ENCODE measurements at places on chromosomes 12 and 14.

GRCh38 chr12:6554168-6555017, 1.4 kb downstream of the IFFO1 start:
- DNase-seq = peak; percentile 72

DNA sequence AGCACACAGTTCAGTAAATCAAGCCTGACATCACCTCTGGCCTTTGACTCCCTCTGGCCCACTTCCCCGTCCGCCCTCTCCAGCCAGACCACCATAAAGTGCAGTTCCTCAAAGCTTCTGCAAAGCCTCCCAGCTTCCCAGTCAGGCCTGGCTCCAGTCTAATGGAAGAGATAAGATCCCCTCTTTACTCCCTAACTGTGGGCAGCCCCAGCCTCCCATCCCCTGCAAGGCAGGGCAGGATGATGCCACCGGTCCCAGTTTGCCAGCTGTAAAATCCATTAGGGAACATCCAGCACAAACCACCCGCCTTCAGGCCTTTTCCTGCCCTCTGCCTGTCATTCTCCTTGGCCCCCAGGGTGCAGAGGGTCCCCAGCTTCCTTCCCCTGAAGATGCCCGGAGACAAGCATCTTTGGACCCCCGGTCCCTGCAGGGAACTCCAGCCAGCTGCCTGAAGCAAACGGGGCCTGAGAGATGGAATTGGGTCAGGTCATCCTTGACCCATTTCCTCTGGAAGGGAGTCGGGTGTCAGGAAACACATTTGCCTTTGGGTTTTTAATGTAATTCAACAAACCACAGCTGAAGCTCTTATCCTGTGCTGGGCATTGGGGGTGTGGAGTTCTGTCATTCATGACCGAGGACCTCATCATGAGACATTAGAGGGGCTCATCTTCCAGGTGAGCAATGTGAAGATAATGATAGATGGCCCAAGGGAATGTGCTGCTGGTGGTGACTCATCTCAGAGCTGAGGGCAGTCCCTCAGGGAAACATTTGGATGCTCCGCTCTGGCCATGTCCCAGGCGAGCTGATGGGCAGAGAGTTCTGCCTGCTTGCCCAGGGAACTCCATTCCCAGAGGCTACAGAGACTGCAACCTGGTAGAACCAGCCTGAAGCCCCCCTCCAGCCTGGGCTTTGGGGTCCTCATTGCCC, 93.8 kb upstream of the CLMN start:
- no peak for DNase-seq

DNA sequence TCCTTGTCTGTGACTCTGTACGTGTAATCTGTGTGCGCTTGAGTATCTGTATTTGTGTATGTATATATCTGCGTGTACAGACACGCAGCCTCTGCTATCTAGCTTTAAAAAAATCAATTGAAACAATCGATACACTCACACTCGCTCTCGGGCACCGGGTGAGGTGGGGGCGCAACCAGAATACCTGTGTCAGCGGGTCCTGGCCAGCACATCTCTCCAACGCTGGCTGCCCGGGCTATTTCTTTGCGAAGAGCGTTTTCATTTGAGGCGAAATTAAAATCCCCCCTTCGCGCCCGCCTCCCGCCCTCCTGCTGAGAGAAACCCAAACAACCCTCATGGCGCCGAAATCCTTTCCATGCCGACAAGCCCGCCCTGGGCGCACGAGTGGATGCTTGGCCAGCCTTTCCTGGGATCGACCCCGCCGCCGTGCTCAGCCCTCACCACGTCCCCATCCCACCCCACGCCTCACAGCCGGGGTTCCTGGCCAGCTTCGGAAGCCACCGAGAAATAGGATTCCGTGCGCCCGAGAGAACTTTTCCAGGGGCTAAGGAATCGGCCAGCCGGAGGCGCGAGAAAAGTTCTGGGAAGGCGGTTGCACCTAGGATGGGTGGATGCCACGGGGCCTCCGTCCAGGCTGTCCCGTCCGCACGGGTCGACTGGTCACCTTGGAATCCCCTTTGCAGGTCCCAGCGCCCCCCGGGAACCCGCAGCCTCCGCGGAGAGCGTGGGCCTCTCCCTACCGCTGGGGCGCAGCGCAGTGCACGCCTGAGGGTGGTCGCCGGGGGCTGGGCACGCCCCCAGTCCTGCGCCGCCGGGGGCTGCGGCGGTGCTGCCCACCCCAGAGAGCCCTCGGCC, 1.0 kb downstream of the ZDHHC22 start:
- no peak for DNase-seq

- DNase-seq = no peak
Measured at GRCh38 chr12:96375170-96375569, 25.1 kb downstream of the CDK17 start.

GRCh38 chr14:61954306-61954705, 192.1 kb downstream of the SNAPC1 start:
- DNase-seq = no peak

DNA sequence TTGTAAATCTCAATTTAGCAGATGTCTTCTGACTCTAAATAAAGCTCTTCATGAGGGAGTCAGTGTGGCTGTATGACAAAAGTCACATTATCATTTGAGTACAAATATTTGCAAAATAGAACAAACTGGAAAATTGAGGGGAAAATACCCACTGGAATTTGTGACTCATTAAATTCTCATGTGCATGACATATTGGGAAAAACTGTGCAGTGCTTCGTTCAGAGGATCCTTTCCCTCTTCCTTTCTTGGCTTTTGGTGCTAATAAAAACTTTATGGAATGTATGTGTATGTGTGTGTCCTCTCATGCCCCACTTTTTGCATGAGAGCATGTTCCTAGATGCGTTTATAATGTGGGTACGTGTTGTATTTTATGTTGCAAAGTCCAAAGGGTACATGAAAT, 267.8 kb downstream of the KTN1 start:
- DNase-seq = no peak

GRCh38 chr12:25594376-25594775, 41.3 kb upstream of the LMNTD1 start:
- no peak for DNase-seq

DNA sequence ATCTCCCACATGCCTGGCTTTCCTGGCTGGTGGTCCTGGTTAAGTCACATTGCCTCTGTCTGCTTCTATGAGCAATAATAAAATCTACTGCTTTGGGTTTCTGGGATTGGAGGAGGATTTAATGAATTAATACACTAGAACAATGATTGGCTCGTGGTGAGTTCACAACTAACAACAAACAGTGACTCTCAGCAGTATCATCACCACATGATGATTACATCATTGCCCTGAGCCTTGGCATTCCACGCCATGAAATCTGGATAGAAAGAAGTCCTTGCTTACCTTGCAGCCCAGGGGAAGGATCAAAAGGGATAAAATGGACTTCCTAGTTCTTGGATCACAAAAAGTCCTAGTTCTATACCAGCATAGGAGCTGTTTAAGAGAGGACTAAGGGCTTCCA, 1069.0 kb downstream of the VRK1 start:
- DNase-seq = no peak

GRCh38 chr14:64736271-64737169, 32.3 kb downstream of the PLEKHG3 start:
- DNase-seq = no peak
